ENCODE measurements at places on chromosomes 5 and 9. TPM values are rescaled to one million over a fixed set of nuclear protein-coding genes. Genes with fewer than 3 reads are reported as not detected.

The GAPT gene
- total RNA-seq, result not detected

The PHF24 gene
- not detected for total RNA-seq

The SLC6A18 gene
- total RNA-seq, result not detected

The GRM6 gene
- total RNA-seq, result not detected

- no peak overlapping the region for H3K27ac ChIP-seq
- H3K4me1 ChIP-seq, result peaks cover 18% of the 10 kb centered on the region
- no peaks in the 10 kb centered on the region for H3K36me3 ChIP-seq
- H3K4me3 ChIP-seq, result no peak overlapping the region
Measured at GRCh38 chr5:154287136-154287535, 96.6 kb downstream of the GALNT10 start.

- H3K27me3 ChIP-seq, result no peaks in the 10 kb centered on the region
- no peak overlapping the region for H3K27ac ChIP-seq
- H3K4me1 ChIP-seq, result peaks cover 2% of the 10 kb centered on the region
- H3K36me3 ChIP-seq, result no peaks in the 10 kb centered on the region
- no peak overlapping the region for H3K4me3 ChIP-seq
- DNase-seq, result no peak
Measured at GRCh38 chr5:170844651-170845050, 17.2 kb upstream of the RANBP17 start.

- no peaks in the 10 kb centered on the region for H3K36me3 ChIP-seq
- H3K4me1 ChIP-seq, result peaks cover 6% of the 10 kb centered on the region
- no peak overlapping the region for H3K4me3 ChIP-seq
Measured at GRCh38 chr5:173204185-173204979, 30.6 kb downstream of the NKX2-5 start.

- H3K4me1 ChIP-seq, result peaks cover 3% of the 10 kb centered on the region
- H3K36me3 ChIP-seq, result no peaks in the 10 kb centered on the region
- no peak overlapping the region for H3K4me3 ChIP-seq
- no peaks in the 10 kb centered on the region for H3K27me3 ChIP-seq
- DNase-seq, result no peak
- H3K27ac ChIP-seq, result no peak overlapping the region
Measured at GRCh38 chr9:111975709-111976108, 79.1 kb downstream of the UGCG start.

- no peak overlapping the region for H3K27ac ChIP-seq
- DNase-seq, result no peak
- peaks cover 1% of the 10 kb centered on the region for H3K36me3 ChIP-seq
- H3K4me1 ChIP-seq, result peaks cover 6% of the 10 kb centered on the region
Measured at GRCh38 chr9:16784002-16784401, 86.5 kb downstream of the BNC2 start.
